NB4 (cell line): ENCODE measurements at places on chromosomes 13 and 19.

GRCh38 chr13:31168736-31169135, 7.0 kb upstream of the HSPH1 start:
- DNase-seq = no peak

DNA sequence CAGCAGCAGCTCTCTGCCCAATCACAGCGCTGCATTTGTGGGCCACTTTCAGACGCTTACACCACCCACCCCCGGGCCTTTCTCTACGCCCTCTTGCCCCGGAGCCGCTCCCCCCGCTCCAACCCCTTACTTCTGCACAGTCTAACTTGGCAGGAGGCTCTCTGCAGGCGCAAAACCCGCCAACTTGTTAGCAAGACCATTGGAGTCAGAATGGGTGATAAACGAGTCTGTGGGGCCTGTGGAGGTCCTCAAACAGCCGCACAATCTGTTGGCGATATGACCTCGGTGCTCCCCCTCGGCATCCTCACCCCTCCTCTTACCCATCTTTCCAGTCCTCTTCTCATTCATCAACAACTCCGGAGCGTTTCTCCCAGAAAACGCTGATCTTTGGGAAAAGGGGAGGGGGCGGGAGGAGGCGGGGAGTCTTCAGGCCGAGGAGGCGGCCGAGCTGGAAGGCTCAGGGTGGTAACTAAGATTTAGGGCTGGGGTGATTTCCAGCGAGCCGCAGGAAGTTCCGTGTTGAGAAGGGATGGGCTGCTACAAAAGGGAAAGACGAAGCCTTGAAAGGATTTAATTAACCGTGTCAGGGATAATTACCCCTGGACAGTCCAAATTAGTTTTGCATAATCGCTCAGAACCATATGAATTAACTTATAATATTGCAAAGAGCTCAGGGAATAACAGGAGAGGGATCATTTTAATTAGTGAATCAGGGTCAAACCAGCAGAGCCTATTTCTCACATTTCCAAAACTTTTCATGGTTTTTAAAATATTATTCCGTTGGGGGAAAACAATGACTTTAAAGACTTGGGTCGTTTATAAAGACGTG, 4.1 kb downstream of the SOX21 start:
- no peak for DNase-seq

DNA sequence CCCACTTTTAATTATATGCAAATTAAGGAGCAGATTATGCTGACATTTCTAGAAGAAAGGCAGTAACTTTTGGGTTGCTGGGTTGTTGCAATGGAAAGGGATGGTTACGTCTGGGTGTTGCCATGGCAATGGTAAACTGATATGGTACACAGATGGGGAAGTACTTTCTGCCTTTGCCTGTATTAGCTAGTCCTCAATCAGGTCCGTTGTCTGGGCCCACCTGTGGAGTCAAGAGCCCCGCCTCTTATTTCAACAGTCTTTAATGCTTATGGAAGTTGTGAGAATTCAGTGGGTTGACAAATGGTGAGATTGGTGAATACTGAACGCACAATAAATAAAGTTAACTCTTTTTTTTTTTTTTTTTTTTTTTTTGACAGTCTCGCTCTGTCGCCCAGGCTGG, 30.6 kb upstream of the DPP9 start:
- DNase-seq = peak; percentile 38

- no peak for DNase-seq
Observed at GRCh38 chr19:41936416-41936850, 8.2 kb upstream of the ERFL start.

- peak; percentile 37 for DNase-seq
Observed at GRCh38 chr19:6739883-6740588, 556 bp downstream of the TRIP10 start.

- DNase-seq = no peak
Observed at GRCh38 chr13:58955546-58956385, 1208.0 kb downstream of the DIAPH3 start.

DNA sequence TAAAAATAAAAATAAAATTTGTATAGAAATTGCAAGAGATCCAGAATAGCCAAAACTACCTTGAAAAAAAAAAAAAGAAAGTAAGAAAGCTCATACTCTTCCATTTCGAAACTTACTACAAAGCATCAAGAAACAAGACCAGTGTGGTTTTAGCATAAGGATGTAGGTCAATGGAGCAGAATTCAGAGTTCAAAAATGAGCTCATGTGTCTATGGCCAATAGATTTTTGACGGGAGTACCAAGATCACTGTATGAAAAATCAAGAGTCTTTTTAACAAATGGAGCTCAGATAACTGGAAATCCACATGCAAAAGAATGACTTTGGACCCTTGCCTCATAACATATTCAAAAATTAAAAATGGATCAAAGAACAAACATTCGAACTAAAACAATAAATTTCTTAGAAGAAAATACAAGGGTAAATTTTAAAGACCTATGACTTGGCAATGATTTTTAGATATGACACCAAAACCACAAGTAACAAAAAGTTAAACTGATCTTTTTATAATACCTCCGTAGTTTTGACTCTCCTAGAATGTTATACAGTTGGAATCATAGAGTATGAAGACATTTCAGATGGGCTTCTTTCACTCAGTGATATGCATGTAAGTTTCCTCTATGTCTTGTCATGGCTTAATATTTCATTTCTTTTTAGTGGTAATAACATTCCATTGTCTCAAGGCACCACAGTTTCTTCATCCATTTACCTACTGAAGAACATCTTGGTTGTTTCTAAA, 43.2 kb downstream of the KLF12 start:
- no peak for DNase-seq

GRCh38 chr19:18253716-18254115, 20.5 kb downstream of the IQCN start:
- DNase-seq = peak; percentile 40

GRCh38 chr13:49450105-49450819, 6.2 kb downstream of the SETDB2 start:
- peak; percentile 19 for DNase-seq

GRCh38 chr19:31424861-31425620, 75.8 kb upstream of the TSHZ3 start:
- no peak for DNase-seq

DNA sequence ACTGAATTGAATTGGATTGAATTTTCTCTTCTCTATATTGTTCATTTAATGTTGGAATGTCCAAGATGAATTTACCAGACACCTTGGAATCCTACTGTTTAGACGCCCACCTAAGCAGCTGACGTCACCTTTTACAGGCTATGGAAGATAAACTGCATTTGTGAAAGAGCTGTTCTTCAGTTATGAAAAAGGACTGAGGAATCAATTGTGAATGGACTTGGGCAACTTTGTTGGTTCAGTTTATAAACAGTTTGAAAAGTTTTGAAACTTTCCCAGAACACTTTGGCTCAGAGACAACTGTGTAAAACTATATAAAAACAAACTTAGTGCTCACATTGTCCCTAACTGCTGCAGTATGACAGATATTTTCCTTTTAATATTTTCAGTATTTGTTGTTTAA, 590.8 kb upstream of the SPRY2 start:
- DNase-seq = no peak
